ENCODE measurements at places on chromosomes 16 and 17.

GRCh38 chr17:1002412-1002753 lies 5.5 kb downstream of the TIMM22 start:
- no peak for DNase-seq

DNA sequence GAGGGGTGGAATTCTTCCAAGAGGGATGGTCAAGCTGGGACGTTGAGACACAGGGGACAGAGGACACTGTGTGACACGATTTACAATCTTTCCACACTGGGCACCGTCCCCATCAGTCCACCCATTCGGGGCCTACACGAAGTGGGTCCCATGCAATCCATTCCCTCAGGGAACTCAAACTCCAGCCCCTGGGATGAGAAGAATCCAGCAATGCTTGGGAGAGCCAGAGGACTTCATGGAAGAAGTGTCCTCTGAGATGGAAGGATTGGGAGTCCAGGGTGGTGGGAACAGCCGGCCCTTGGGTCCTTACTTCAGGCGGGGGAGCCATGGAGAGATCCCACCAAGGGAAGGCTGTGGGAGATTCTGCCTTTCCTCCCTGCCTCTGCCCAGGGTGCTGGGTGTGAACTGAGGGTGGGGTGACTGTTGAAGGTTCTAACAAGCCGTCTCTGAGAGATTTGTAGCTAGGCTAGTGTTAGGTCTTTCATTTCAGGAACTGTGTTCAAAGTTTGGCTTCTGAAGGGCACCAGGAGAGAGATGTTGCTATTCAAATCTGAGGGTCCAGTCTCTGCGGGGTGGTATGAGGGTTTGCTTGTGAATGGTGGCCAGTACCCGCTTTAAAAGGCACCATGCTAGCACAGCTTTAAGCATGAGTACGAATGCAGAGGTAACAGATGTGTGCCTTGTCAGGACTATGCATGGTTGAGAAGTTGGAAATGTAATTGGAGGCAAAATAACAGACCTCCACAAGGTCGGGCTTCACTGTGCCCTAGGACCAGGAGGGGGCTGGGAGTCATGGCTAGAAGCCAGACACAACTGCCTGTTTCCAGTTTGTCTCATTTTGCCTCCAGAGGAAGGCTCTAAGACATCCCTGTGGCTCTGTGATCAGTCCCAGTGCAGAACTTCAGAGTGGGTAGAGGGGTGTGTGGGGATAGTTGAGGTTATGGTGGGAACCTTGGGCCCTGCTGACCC lies 1.9 kb downstream of the ATP1B2 start:
- no peak for DNase-seq

- DNase-seq: no peak
Observed at GRCh38 chr17:64388961-64389565, 1.6 kb downstream of the PECAM1 start.

DNA sequence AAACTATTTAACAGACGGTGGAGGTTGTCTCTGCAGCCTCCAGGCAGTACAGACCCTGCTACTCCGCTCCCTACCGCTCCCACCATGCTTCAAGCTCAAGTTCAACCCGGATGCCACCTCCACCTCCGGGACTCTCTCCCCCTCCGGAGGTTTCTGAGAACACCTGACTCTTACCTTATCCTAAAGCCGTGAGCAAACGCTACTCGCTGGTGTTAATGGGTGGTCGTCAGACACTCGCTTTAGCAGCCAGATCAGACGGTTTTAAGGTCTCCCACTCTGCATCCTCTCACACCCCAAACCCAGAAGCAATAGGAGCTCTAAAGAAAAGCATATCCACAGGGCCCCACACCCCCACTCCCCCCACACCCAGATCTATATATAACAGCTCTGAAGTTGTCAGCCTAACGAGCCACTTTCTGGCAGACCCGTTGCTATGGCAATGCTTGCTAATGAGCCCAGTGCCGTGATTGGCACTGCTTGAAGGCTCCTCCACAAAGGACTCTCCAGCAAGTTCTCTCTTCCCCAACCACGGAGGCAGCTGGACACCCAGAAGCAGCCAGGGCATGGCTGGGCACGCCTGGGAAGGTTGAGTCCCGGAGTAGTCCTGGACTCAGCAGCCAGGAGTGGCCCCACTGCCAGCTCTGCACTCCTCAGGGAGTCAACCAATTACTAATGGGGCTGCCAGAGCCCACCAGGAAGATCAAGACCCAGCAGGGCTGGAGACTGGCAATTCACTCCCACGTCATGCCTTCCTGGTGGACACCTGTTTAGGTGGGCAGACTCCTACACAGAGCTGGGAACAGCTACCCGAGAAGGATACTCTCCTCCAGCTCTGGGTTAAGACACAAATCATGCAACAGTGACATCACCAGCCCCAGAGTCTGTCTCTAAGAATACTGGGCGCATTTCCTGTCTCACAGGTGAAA lies 121.2 kb upstream of the RCVRN start:
- DNase-seq: no peak

DNA sequence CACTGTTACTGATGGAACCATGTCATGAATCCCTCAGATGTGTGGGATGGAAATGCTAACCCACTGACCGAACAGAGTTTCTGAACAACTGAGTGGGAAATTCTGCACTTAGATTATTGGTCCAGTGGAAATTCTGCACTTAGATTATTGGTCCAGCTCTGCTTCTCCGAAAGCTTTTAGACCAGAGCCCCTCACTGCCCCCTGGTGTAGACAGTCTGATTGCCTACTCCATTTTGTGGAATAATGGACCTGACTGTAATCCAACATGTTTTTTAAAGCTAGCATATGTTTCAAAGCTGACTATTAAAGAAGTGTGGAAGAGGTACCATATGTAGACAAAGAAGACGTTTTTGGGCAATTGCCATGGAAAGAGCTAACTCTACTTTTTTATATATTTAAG lies 50.3 kb upstream of the TBX2 start:
- no peak for DNase-seq

DNA sequence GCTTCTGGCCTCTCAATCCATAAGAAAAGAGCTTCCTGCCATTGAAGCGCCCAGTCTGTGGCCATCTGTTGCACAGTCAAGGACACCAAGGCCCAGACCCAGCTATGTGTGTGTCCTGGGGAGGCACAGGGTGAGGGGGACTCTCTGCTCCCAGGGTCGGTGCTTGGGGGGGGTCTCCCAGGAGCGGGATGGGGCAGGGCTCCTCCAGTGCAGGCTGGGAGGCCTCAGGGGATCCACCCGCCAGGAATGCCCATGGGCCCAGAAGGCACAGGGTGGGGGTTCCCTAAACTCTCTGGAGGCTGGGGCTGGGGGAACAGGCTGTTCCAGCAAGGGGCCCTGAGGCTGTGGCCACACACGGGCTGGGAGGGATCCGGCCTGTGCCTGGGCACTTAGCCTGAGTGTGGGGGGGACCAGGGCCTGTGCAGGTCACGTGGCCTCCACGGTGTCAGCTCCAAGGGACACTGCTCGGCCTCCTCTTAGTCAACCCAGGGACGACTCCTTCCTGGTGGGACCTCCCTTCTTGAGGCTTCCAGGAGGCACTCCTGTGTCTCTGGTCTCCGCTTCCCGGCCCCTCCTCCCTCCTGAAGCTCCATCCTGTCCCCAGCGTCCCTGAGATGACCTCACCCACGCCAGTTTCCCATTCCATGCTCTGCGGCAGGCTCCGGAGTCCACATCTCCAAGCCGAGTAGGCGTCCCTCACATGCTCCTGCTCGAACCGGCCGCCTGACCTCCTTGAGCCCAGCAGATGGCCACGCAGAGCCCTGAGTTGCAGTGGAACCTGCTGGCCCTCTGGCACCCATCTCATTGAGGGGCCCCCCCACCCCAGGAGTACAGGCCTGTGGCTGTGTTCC lies 23.1 kb upstream of the BAHCC1 start:
- DNase-seq: no peak

DNA sequence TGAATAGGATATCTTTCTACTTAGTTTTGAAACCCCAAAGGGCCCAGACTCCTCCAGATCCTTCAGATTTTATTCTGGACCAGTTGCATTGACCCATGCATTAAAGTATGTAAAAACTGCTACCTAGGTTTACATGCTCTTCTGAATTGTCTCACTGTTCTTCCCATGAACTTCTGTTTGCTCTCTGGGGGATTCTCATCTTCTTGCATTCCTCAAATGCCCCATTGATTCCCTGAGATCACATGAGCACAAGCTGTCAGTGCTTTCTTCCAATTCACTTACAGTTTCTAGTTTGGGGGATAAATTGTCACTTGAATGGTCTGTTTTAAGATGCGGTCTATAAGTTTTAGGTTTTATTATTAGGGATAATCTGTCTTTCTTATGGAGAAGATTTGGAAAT lies 188.9 kb upstream of the KIF2B start:
- DNase-seq: no peak

DNA sequence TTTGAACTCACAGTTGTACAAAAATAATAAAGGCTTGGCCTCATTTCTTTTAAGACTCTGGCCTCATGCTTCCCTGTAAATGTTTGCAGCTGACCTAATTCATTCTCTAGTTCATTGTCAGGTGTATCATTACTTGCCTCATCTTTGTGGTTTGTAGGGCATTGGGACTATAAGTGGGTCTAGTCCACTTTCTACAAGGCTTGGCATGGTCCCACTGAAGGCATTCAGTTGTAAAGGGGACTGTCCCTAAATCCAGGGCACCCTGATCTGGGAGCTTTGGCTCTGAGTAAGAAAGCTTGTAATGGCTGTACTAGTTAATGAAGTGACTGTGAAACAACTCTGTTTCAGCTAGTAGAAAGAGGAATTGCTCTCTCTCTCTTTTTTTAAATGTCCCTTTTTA lies 2.7 kb downstream of the KCTD2 start:
- DNase-seq: no peak

- DNase-seq: no peak
Observed at GRCh38 chr16:23306199-23307100, 4.3 kb downstream of the SCNN1B start.

- DNase-seq: no peak
Observed at GRCh38 chr16:51880776-51881175, 666.2 kb downstream of the TOX3 start.

DNA sequence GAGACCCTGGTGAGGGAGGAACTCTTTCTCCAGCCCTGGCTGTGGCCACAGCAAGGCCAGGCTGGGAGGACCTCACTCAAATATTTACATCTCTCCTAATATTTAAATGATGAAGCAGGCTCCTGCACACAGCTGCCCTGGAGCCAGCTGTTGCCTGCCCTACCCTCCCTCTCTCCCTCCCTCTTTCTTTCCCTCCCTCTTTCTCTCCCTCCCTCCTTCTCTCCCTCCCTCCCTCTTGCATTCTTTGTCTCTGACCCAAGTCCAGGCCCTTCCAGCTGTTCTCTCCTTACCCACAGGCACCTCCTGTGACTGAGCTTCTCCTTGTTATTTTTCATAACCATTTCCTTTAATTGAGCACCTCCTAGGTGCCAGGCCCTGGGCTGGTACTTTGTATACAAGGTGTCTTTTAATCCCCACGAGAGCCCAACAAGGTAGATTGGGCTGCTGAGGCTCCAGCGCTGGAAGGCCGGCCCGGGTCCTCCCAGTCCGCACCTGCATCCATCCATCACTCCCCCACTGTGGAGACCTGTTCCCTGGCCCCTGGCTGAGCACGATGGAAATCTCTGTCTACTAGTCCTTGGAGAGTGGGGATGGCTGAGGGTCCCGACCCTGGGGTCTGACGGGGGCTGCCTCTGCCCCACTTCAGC lies 242.3 kb downstream of the SEC14L1 start:
- no peak for DNase-seq

DNA sequence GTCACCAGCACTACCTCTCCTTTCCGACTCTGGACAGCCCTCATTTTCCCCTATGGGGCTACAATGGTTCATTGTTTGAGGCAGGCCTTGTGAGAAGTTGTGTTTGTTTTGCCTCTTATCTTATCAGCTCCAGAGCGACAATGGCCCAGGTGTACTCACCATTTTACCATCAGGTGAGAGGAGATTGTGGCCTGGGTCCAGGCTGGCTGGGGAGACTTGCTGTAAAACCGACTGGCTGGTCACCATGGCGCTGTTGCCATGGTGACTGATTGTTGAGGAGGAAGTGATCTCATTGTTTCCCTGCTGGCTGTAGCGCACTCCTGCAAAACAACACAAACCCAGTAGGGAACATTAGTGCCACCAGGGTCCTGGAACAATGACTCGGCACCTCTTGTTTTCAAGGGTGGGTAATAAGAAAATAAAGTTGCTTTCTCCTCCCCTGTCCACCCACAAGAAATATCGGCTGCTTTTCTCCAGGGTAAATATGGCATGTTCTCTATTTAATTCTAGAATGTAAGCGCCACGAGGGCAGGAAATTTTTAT lies 34.4 kb downstream of the HNF1B start:
- no peak for DNase-seq

DNA sequence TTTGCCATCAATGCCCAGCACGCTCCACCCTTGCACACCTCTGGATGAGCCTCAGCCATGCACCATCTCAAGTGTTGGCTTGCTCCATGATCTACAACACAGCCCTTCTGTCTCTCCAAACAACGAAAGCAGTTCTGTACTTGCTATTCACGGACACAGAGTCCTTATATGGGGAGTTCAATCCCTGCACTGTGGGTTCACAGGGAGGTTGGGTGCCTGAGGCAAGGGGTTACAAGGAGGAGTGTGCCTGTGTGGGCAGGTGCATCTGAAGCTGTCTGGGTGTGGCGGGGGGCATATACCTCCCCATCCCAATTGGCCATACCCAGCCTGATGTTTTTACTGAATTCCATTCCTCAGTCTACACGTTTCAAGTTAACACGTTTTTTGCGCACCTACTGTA lies 5.6 kb downstream of the RUNDC3A start:
- DNase-seq: no peak

GRCh38 chr17:21452377-21453143 lies 76.4 kb downstream of the KCNJ12 start:
- peak; percentile 41 for DNase-seq

GRCh38 chr17:65711671-65712276 lies 150.3 kb upstream of the AXIN2 start:
- DNase-seq: no peak

GRCh38 chr17:32303781-32304288 lies 38.1 kb downstream of the C17orf75 start:
- no peak for DNase-seq

DNA sequence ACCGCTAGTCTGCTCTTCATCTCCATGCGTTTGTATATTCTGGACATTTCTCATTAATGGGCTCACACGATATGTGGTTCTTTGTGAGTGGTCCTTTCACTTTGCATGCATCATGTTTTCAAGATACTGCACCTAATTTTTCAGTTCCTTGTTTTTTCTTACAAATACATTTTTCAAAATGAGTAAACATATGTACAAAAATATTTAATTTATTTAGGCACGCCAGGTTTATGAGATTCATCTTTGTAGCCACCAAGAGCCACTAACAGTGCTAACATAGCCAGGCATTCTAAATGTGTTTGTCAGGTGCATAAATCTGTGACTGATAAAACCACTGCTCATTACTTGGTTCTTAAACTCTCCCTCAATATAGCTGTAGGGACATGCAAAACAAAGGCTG lies 375.3 kb downstream of the WWOX start:
- DNase-seq: no peak

GRCh38 chr16:13923703-13924298 lies 3.8 kb downstream of the ERCC4 start:
- peak; percentile 20 for DNase-seq

GRCh38 chr17:83186751-83187421 lies 107.5 kb downstream of the METRNL start:
- DNase-seq: no peak

Data from thymus (tissue), 14 donors.